ENCODE measurements at places on chromosomes 2 and 18.

GRCh38 chr18:75341897-75342296, 85.6 kb downstream of the SMIM21 start:
- no peak for DNase-seq

DNA sequence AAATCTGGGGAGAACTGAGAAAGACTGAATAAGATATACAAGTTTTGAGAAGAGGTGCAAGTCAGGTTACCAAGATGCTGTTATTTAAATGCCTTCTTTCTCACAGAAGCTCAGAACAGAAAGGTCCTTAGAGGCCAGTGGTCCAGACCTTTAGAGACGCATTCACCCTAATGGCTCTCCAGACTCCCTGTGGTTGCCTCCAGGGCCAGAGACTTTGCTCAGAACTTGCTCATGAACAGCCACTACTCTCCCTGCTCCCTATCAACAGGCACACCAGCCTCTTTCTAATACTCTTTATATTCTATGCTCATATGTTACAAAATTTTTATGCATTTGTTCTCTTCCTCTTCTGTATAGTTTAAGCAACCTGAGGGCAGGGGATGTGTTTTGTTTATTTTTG, 349.0 kb upstream of the TNP1 start:
- no peak for DNase-seq

GRCh38 chr2:127044165-127044718, 62.7 kb downstream of the BIN1 start:
- no peak for DNase-seq

DNA sequence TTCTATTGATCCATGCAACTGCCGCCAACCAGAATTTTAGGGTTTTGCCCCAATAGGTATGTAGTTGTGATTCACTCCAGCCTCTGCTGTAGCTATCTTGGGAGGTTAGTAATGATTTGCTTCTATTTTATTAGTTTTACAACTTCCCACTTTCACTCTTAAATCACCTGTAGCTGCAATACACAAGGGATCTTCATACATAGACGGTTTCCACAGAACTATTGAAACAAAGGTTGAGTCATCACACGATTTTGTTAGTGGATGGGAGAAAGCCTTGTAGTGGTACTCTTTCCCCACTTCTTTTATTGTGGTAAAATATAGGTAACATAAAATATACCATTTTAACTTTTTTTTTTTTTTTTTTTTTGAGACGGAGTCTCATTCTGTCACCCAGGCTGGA, 104.2 kb upstream of the SPRED2 start:
- DNase-seq = no peak

DNA sequence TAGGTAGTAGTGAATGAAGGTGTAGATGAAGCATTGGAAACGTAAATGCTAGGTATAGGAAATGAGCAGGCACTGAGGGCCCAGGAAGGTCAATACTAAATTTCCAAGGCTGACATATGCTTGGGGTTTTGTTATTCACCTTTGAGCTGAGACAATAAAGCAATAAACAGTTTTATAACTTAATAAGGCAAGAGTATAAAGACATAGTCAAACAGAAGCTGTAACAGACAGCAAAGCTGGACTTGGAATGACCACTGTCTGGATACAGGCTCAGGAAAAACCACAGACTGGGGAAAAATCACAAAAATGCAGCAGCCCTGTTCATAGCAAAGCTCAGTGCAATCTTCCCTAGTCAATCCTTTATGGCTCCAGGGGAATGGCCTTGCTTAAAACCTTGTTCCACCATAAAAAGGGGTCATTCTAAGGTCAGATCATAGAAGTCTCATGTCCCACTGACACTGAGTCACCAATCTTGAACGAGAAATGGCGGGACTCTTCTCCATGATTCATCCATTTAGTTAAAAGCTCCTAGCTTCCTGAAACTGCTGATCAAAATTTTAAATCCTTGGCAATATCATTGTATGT, 493.3 kb downstream of the CMPK2 start:
- DNase-seq = no peak
